Ammon's horn (tissue), 1 donor: ENCODE measurements at places on chromosomes 5 and 9.

- DNase-seq, result no peak
Measured at GRCh38 chr9:132346177-132346576, 8.6 kb downstream of the SETX start.

- no peak for DNase-seq
Measured at GRCh38 chr9:124761710-124762109, 9.4 kb downstream of the NR6A1 start.

DNA sequence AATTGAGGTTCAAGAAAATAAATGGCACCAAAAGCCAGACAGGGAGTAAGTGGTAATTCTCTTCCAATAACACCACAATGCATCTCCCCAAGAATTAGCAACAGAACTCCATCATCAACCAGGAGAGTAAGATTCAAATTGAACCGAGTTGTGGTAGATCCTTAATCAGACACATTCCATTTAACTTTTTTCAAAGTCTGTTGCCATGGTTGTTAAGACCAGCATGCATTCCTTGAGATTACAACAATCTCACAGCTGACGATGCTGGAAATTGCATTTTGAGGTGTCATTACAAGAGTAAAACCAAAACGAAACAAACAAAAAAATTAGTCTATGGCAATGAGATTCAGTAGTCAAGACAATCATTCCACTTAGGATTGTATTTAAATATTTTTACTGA, 78.9 kb upstream of the ZNF462 start:
- no peak for DNase-seq

- DNase-seq, result no peak
Measured at GRCh38 chr5:131634666-131634995, 398 bp downstream of the RAPGEF6 start.

GRCh38 chr5:60584304-60584703, 115.7 kb downstream of the DEPDC1B start:
- no peak for DNase-seq

GRCh38 chr5:14864181-14864812, 7.3 kb downstream of the ANKH start:
- DNase-seq, result no peak
